Neural crest cell (in vitro differentiated cells): ENCODE measurements at places on chromosomes 3 and 15.

GRCh38 chr15:89303986-89304385 is 30.6 kb downstream of the POLG start:
- no peak for DNase-seq

GRCh38 chr15:33735637-33736247 is 232.6 kb upstream of the CHRM5 start:
- peak; percentile 20 for DNase-seq

DNA sequence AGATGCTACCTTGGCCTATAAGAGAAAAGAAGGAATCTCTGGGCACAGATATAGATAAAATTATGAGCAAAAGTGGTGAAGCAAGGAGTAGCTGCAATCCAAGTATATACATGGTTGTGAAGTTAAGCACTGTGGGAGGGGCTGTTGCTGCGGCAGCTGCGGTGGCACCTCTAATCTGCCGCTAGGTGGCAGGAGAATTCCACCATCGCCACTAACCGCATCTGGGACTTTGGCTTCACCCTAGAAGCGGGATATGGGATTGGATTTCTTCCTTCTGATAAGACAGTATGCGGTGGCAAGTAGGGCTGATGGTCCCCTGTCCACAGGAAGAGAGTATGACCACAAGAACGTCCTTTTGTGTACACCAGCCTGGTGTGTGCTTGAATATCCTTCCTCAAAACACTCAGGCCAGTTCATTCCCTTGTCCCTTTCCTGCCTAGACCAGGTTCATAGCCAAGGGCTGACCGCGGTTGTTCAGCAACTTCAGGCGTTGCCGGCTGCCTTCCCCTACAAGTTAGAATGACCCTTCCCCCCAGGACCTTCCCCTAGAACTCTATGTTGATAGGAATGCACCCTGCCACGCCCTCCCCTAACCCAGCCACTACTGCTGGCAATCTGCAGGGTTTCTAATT is 5.1 kb downstream of the MAGEL2 start:
- peak; percentile 63 for DNase-seq

- no peak for DNase-seq
These were observed 64.4 kb upstream of the ETV5 start for GRCh38 chr3:186173224-186173815.

- no peak for DNase-seq
These were observed 122.0 kb upstream of the OSTN start for GRCh38 chr3:191076903-191077552.

GRCh38 chr15:63858881-63859280 is 25.1 kb upstream of the HERC1 start:
- no peak for DNase-seq

DNA sequence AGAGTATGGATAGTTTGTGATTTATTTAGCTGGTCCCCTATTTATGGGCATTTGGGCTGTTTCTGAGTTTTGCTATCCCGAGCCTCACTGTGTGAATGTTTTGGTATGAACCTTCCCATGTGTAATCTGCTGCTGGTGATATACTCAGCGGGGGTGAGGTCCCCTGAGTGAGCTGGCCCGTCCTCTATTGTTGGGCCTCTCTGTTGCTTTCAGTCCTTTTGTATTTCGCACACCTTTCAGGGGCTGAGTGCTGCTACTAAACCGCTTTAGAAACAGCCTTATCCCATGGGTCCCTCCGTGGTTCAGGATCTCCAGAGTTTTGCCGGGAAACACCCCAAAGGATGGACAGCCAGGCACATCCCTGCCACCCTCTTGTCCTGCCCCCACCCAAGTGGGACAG is 94.5 kb downstream of the WNT7A start:
- no peak for DNase-seq

DNA sequence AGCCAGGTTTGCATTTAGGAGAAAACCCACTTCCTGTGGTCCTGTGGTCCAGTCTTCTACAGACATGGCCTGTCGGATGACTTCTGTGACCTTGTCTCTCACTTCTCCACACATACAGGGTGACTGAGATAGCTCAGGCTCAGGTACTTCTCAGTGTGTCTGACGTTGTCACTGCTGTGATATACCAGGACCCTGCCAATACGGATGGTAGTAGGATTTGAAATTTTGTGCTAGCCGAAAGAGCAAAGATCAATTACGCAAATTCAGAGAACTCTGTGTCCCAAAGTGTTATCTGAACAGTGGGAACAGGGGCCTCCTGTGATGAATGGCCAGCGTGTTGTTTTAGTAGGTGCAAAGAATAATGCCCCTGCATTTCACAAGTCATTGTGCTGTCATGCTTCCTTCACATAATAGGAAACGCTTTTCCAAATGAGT is 128.9 kb downstream of the MCTP2 start:
- no peak for DNase-seq

DNA sequence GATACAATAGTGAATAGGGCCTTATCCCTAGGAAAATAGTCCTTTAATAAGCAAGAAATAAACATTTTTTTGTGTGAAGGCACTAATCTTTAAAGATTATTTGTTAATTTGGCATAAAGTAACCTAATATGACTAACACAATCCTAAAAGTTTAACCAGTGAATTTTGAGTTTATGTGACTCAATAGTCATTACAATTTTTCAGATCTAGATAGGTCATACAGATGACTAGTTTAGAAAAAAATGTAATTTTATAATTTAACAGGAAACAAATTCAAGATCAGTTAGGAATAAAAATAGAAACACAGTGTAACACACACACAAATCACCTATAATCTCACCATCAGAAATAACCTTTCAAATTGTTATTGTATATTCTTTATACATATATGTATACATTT is 620.7 kb upstream of the ALCAM start:
- DNase-seq, result no peak

- no peak for DNase-seq
These were observed 68.1 kb downstream of the PGPEP1L start for GRCh38 chr15:98939311-98940080.

DNA sequence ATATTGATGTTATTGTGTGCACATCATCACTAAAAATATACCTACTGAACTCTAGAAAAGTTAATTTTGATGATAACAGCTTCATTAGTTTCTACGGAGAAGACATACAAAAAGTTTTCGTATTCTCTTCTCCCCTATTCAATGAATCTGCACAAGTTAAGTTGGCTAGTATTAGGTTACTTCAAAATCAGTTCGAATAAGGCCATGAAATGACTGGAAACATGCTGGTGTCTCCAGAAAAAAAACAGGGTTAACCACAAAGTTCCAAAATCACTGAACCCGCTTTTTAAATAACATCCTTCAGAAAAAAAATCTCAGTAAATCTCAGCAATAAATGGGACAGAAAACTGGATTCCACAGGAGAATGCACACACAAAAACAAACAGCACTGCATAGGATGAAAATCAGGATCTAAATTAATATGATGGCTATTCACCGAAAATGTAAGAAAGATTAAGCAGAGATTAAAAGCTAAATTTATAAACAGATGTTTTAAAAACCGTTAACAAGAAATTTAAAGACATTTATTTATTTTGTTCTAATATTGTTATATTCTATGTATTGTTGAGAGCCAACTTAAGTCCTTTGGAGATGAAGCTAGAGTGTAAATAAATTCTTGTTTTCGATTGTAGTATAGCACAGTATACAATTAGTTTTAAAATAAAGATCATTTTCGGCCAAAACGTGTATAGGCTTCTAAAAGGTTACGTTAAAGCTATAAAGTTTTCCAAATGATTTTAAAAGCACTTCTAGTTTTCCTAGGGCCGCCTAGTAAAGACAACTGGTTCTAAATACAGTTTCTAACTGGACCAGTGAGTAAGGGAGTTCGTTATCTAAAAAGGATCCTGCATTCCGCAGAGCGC is 1.0 kb downstream of the IGSF11 start:
- no peak for DNase-seq

DNA sequence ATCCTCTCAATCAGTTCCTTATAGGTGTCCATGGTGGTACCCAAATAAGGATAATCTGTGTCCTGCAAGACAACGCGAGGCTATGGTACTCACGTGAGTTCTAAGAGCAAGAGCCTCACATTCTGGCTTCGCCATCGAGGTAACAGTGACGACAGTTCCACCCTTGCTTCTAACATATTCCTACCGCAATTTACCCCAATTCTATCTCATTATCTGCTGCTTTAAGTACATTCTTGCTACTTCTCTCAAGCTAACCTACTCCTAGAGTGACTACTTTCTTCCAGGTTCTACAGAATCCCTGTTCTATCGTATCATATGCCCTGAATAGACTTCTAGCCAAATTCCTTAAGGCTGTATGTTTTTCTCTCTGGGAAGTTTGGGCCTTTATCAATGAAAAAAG is 26.6 kb downstream of the TFRC start:
- DNase-seq, result no peak

DNA sequence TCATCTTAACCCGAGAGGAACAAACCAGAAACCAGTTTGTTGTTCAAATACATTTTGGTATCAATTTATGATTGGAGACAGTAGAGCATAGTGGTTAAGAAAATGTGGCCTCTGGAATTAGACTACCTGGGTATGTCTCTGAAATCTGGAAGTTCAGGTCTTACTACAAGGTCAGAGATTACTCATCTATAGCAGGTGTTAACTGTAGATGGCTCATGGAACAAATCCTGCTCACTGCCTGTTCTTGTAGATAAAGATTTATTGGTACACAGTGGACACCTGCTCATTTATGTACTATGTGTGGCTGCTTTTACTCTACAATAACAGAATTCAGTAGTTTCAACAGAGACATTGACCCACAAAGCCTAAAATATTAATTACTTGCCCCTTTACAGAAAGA is 413.3 kb downstream of the CNTN6 start:
- no peak for DNase-seq

- DNase-seq, result no peak
These were observed 80.0 kb upstream of the SKOR1 start for GRCh38 chr15:67745073-67746006.

DNA sequence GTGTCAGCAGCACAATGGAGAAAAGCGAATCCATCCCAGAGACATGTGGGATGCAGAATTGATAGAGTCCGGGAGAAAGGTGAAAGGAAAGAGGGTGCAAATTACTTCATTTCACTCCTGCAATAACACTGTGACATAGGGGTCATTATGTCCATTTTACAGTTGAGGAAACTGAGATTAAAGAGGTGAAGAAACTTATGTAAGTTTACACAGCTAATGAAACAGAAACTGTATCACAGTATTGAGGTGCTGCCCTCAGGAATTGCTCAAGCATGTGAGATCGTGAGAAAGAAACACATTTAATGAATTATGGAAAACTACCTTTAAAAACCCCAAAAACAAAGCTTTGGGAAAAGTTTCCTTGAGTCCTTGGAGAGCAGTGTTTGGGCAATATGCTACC is 103.6 kb upstream of the PFN2 start:
- DNase-seq, result no peak

DNA sequence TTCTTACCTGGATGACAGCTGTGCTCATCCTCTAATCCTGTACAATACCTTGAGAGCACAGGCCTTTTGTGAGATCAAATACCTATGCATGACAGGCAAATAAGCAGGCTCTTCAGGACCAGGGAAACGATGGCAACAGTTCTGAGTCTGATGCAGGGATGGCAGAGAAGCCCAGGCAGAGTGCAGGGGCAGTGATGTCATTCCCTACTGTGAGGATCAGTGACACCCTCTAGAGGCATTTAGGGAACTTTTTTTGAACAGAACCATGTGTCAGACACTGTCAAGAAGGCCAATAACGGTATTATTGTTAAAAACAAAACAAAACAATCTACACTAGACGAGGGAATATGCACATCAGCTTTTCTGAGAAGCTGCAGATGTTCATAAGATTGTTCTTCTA is 314.8 kb upstream of the CTDSPL start:
- no peak for DNase-seq

DNA sequence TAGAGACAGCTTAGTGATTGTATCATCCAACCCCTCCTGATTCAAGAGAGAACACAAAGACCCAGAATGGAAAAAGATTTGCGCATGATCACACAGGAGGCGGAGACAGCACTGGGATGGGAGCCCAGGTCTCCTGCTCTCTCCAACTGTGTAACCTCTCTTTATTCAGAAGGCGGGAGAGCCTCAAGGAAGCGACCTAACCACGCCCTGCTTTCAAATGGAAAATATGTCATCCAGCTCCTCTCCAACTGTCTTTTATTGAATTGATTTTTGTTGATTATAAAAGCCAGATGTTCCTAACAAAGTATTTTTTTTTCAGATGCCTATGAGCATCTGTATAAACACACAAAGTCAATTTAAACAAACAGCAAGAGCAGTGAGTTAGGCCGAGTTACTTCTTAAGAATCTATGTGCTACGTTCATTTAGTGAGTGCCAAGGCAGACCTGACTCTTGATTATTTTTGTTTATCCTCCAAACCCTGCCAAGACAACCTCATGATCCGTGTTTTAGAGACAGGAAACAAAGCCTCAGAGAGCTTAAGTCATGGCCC is 74.5 kb downstream of the BFSP2 start:
- DNase-seq, result no peak
